Effector memory CD8-positive, alpha-beta T cell (primary cell): ENCODE measurements at places on chromosomes 2 and 18.

GRCh38 chr2:241821460-241822263 lies 12.7 kb downstream of the NEU4 start:
- no peaks in the 10 kb centered on the region for H3K27me3 ChIP-seq
- peaks cover 25% of the 10 kb centered on the region for H3K4me1 ChIP-seq
- H3K4me3 ChIP-seq: peak overlapping the region; percentile 34
- no peak for DNase-seq
- no peak overlapping the region for H3K27ac ChIP-seq
- H3K36me3 ChIP-seq: peaks cover 8% of the 10 kb centered on the region

GRCh38 chr2:72131916-72132841 lies 15.5 kb downstream of the CYP26B1 start:
- H3K4me1 ChIP-seq: peaks cover 2% of the 10 kb centered on the region
- no peak for DNase-seq

DNA sequence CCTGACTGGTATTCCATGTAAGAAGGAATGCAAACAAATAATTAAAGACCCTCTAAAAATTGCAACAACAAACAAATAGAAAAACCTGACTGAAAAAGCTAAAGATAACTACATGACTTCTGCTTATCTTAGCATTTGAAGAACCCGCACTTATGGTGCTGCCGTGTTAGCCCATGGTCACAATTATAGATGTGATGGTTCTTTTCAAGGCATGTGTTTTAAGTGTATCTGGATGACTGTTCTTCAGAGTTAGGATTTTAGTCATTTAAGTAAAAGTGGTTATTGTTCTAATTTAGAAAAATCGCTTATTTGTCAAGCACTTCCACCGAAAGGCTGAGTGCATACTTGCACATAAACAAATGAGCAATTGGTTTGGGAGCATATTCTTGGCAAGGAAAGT lies 77.3 kb downstream of the CPS1 start:
- H3K4me3 ChIP-seq: no peak overlapping the region
- H3K27me3 ChIP-seq: no peaks in the 10 kb centered on the region
- H3K4me1 ChIP-seq: no peaks in the 10 kb centered on the region
- H3K27ac ChIP-seq: no peak overlapping the region
- DNase-seq: no peak

- no peaks in the 10 kb centered on the region for H3K4me1 ChIP-seq
- no peak overlapping the region for H3K4me3 ChIP-seq
Measured at GRCh38 chr2:62589691-62590356, 83.8 kb upstream of the TMEM17 start.

- no peak overlapping the region for H3K27ac ChIP-seq
- DNase-seq: no peak
- peaks cover 45% of the 10 kb centered on the region for H3K27me3 ChIP-seq
- no peak overlapping the region for H3K4me3 ChIP-seq
- H3K4me1 ChIP-seq: no peaks in the 10 kb centered on the region
- H3K36me3 ChIP-seq: no peaks in the 10 kb centered on the region
Measured at GRCh38 chr2:1451422-1451821, 38.2 kb downstream of the TPO start.

- no peaks in the 10 kb centered on the region for H3K36me3 ChIP-seq
- H3K27ac ChIP-seq: no peak overlapping the region
- H3K4me1 ChIP-seq: no peaks in the 10 kb centered on the region
- H3K4me3 ChIP-seq: no peak overlapping the region
Measured at GRCh38 chr2:160630801-160631590, 137.4 kb upstream of the RBMS1 start.

DNA sequence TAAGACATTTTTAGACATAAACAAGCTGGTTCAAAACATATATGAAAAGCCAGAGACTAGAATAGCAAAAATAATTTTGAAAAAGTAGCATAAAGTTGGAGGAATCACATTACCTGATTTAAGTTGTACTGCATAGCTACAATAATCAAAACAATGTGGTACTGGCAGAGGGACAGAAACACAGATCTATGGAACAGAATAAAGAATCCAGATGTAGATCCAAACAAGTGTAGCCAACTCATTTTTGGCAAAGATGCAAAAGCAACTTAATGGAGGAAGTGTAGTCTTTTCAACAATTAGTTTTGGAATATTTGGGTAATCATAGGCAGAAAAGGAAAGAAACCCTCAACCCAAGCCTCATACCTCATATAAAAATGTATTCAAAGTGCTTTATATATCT lies 278.7 kb upstream of the ZNF521 start:
- DNase-seq: no peak
- no peak overlapping the region for H3K4me3 ChIP-seq
- no peaks in the 10 kb centered on the region for H3K27me3 ChIP-seq
- no peak overlapping the region for H3K27ac ChIP-seq
- no peaks in the 10 kb centered on the region for H3K36me3 ChIP-seq

GRCh38 chr18:9193031-9193430 lies 56.5 kb downstream of the ANKRD12 start:
- no peak overlapping the region for H3K4me3 ChIP-seq
- H3K4me1 ChIP-seq: peaks cover 44% of the 10 kb centered on the region
- no peak for DNase-seq
- peaks cover 51% of the 10 kb centered on the region for H3K36me3 ChIP-seq
- peak overlapping the region; percentile 66 for H3K27ac ChIP-seq
- no peaks in the 10 kb centered on the region for H3K27me3 ChIP-seq

DNA sequence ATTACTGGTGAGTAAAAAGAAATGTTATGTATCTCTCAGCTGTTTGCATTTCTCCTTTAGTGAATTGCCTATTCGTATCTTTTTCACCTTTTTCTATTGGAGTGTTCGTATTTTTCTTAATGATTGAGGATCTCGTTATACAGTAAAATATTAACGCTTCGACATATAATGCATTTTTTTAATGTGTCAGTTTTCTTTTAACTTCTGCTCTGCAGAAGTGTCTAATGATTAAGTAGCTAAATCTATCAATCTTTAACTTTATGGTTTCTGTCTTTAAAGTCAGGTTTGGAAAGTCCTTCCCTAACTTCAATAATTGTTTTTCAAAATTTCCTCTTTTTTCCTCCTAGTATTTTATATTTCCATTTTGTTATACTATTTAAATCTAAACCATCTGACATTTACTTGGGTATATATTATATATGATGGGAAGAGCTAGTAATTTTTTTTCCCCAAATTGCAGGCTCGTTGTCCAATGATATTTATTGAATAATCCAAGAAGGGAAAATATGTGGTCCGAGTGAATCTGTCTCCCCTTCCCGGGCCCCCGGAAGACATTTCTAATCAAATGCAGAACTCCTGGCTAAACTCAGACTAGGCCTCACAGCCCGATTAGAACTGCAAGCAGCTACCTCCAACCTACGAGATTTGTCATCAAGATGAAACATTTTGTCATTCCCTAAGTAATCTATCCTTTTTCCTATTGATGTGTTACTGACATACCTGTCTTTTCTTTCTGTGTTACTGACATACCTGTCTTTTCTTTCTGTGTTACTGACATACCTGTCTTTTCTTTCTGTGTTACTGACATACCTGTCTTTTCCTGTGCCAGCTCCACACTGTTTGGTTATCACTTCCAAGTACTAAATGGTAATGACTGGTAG lies 17.2 kb downstream of the PCBP1 start:
- H3K27me3 ChIP-seq: no peaks in the 10 kb centered on the region
- peaks cover 45% of the 10 kb centered on the region for H3K4me1 ChIP-seq
- peak overlapping the region; percentile 73 for H3K4me3 ChIP-seq

DNA sequence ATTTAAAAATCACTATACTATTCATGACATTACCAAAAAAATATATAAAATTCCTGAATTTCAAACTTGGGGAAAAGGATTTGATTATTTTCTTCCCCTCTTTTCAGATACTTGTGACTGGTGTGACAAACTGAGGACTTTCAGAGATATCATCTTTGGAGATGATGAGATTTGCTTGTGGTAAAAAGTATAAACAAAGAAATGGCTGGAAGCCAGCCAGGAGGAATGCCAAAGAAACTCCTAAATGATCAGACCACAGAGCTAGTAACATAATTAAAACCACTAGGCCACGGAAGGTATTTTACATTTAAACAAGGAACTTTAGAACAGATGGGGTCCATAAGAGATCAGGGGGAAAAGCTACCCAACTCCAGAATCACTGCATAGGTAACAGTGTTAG lies 58.7 kb downstream of the PIGN start:
- H3K27me3 ChIP-seq: no peaks in the 10 kb centered on the region
- H3K4me3 ChIP-seq: no peak overlapping the region
- H3K36me3 ChIP-seq: no peaks in the 10 kb centered on the region
- no peaks in the 10 kb centered on the region for H3K4me1 ChIP-seq
- no peak for DNase-seq
- no peak overlapping the region for H3K27ac ChIP-seq

GRCh38 chr18:8868276-8868675 lies 162.9 kb downstream of the MTCL1 start:
- no peak overlapping the region for H3K4me3 ChIP-seq
- H3K27me3 ChIP-seq: peaks cover 43% of the 10 kb centered on the region

DNA sequence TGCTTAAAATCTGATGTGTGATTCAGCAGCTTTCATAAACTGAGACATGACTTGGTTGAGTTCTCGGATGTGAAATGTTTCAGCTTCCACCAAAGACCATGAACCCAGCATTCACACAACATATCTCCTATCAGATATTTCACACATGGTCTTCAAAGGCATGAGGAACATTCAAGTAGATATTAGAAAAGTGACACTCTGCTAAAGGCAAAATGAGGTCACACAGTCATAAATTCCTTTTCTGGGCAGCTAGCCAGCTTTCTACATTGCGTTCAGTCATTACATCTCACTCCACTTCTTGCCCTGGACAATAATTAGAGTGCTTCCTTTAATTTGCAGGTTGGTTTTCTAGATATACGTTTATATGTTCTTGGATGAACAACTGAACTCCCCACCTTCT lies 96.7 kb downstream of the GAREM1 start:
- no peaks in the 10 kb centered on the region for H3K27me3 ChIP-seq
- H3K27ac ChIP-seq: no peak overlapping the region
- no peaks in the 10 kb centered on the region for H3K4me1 ChIP-seq
- no peaks in the 10 kb centered on the region for H3K36me3 ChIP-seq
- no peak overlapping the region for H3K4me3 ChIP-seq

DNA sequence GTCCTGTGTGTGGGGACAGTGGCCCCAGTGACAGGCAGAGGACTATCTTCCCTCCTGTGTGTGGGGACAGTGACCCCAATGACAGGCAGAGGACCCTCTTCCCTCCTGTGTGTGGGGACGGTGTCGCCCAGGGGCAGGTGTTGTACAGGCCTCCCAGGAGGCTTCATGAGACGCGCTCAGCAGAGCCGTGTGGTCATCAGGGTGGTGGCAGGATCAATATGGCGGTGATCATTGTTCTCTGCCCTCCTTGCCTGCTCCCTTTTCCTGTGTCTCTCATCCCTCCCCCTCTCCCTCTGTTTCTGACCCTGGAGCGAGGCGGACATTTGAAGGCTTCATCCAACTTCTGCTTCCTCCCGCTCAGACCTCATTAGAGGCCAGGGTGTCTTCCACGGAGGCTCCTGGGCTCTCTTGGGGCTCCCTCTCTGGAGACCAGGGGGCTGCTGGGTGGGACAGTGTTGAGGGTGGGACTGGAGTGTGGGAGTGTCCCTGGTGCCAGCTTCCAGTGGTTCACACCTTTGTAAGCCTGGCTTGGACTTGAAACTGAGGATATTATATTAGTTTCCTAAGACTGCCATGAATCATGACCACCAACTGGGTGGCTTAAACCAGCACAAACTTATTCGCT lies 59.5 kb downstream of the ACKR3 start:
- H3K4me3 ChIP-seq: no peak overlapping the region
- no peak for DNase-seq
- peaks cover 22% of the 10 kb centered on the region for H3K27me3 ChIP-seq
- H3K36me3 ChIP-seq: no peaks in the 10 kb centered on the region
- no peak overlapping the region for H3K27ac ChIP-seq

DNA sequence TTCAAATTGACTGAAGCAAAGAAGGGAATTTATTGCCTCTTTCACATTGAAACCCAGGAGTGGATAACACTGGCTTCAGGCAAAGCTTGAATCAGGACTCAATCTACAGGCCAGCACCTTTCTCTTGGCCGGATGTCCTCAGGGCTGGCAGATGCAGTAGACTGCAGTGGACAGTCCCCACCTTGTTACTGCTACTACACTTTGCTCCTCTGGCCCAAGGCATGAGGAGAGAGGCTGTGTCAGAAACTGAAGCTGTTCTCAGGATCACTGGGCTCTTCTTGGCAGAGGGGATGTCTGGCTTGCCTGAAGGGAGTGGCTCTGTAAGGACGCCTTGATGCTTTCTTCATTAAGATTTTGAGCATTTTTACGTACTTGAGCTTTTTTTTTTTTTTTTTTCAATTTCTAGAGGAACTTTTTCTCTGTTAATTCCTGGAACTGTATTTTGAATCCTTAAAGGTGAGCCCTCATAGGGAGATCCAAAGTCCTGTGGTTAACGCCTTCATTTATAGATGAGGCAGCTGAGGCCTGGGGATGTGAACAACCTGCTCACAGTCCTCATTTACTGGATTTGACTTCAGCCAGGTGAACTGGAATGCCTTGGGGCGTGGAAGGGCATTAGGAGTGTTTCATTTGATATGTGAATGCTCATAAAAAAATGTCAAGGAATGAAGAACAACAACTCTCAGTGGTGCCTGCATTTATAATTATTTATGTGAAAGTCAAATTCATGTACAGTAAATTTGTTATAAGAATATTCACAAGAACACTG lies 36.6 kb downstream of the CASP10 start:
- DNase-seq: no peak
- H3K4me3 ChIP-seq: no peak overlapping the region
- H3K4me1 ChIP-seq: peaks cover 7% of the 10 kb centered on the region
- no peaks in the 10 kb centered on the region for H3K27me3 ChIP-seq
- peaks cover 19% of the 10 kb centered on the region for H3K36me3 ChIP-seq

GRCh38 chr2:47057687-47058002 lies 97.5 kb downstream of the STPG4 start:
- peak overlapping the region; percentile 79 for H3K27ac ChIP-seq
- no peak overlapping the region for H3K4me3 ChIP-seq
- H3K27me3 ChIP-seq: no peaks in the 10 kb centered on the region
- DNase-seq: no peak
- H3K36me3 ChIP-seq: peaks cover 17% of the 10 kb centered on the region

DNA sequence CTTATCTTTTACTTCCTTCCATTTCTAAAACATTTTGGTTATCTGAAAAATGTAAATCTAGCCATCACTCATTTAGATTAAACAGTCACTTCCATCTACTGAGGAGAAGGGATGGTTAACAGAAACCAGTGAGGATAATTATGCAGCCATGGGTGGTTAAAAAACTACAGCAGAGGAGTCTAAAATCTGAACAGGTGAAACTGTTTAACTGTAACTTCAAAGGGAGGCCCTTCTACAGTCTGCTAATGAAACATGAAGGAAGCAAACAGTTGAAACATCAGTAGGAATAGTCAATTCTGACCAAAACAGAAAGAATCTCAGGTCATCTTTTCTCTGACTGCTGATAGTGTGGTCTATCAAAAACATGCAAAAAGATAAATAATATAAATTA lies 71.0 kb downstream of the DTNB start:
- no peaks in the 10 kb centered on the region for H3K27me3 ChIP-seq
- DNase-seq: no peak
- H3K4me1 ChIP-seq: no peaks in the 10 kb centered on the region
- no peak overlapping the region for H3K4me3 ChIP-seq
- H3K36me3 ChIP-seq: no peaks in the 10 kb centered on the region

DNA sequence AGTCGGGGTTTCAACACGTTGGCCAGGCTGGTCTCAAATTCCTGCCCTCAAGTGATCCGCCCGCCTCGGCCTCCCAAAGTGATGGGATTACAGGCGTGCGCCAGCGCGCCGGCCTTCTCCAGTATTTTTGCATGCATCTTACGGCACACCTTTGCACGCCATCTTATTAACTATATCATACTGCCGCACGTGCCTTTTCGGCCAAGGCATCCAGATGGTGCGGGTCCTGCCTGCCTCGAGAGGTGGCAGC lies 765 bp upstream of the ING5 start:
- no peaks in the 10 kb centered on the region for H3K27me3 ChIP-seq
- peak overlapping the region; percentile 90 for H3K4me3 ChIP-seq
- H3K4me1 ChIP-seq: peaks cover 19% of the 10 kb centered on the region
- DNase-seq: no peak
- H3K27ac ChIP-seq: peak overlapping the region; percentile 77
